Hepatocyte (in vitro differentiated cells): ENCODE measurements at places on chromosomes 11 and 22.

DNA sequence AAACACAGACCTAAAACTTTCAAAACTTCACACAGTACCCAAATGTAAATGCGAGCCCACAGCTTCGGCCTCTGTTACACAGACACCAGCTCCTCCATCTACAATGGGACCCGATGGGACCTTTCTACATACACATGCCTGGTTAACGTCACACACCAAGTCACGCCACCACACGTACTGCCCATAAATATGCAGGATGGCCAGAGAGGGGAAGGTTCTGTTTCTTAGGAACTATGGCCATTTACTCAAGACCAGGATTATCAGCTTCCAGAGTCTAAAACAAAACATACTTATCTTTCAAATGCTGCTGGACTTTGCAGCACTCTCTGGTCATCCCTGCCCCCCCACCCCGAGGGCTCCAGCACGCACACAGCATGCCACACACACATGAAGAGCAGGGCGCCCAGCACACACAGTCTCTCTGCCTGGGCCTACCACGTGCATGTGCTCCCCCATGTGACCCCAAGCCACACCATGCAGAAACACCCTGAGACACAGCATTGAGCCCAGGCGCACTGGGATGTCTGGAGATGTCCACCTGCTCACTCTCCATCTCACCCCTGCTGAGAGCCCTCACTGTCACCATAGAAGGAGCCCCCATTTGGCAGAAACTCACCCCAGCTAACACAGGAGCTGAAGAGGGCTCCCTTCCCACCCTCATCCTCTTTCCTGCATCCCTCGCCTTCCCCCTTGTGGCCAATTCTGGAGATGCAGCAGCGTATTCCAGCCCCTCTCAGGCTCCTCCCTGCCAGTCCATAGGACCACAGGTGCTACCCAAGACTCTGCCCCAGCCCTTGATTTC lies 61.8 kb downstream of the SLC22A12 start:
- peak; percentile 89 for DNase-seq

- no peak for DNase-seq
Observed at GRCh38 chr11:32184723-32185376, 94.0 kb downstream of the RCN1 start.

GRCh38 chr11:57940044-57940756 lies 83.5 kb upstream of the OR9Q1 start:
- no peak for DNase-seq

DNA sequence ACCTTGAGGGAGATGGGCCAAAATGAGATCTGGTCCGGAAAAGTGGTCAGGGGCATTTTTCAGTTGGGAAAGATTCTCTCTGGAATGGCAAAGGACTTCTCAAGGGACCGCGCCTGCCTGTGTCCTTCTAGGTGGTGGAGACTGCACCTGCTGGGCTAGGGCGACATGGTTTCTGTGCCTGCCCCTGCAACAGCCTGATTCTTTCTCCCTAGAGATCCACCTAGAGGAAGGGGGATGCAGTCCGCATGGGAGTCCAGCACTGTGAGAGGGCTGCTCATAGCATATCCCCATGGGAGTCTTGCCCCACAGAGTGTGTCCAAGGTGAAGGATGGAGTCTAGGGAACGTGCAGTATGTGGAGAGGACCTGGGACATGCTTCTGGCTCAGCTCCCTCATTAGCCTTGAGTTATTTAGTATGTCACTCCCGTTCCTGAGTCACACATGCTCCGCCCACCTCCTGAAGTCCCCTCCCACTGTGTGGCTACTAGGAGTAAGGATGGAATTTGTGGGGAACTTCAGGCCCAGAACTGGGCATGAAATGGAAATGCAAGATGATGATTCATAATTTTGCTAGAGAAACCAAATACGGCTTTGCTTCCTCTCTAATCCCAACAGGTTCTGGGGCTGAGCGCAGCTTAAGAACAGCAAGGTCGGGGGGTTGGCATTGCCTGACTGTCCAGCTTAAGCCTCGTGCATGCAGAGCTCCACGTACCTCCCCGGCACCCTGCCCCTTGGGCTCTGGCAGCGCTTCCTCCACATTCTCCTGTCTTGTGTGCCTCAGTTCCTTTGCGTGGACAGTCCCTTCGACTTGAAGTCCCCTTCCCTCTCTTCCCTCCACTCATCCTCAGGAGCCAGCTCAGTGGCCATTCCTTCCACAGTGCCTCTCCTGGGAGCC lies 35.0 kb downstream of the GRIK4 start:
- peak; percentile 74 for DNase-seq

GRCh38 chr22:37133304-37134018 lies 16.3 kb downstream of the IL2RB start:
- no peak for DNase-seq

DNA sequence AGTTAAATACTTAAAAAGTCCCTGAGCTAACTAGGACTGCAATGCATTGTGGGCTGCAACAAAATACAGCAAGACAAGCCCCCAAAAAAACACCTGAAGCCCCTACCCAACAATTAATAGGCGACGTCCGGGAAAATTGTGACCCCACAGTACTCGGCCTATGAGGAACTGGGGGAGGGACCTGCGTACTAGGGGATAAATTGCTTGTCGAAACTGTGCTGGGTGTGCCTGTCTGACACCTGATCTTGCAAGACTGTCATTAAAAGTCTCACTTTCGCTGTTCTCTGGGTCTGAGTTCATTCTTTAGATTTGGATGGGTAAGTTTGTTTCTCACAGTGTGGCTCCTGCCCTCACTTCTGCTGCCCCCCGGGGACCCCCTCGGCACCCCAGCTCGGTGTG lies 15.2 kb downstream of the TANGO2 start:
- no peak for DNase-seq
